ENCODE measurements at places on chromosomes 12 and 14. TPM values are rescaled to one million over a fixed set of nuclear protein-coding genes. Genes with fewer than 3 reads are reported as not detected.

Gene HOXC13
- total RNA-seq = 1.2 TPM

Gene PIWIL1
- 16.2 TPM for total RNA-seq

Gene DIO2
- 8.5 TPM for total RNA-seq

Gene TMEM253
- total RNA-seq = not detected

Gene ESR2
- 0.68 TPM for total RNA-seq

Gene CCDC198
- not detected for total RNA-seq

Gene ST8SIA1
- total RNA-seq = 17.7 TPM

Gene ABCB9
- 50.0 TPM for total RNA-seq

Gene CLECL1
- not detected for total RNA-seq

Gene AQP6
- not detected for total RNA-seq

Gene RFX4
- total RNA-seq = not detected

Gene TMTC2
- 30.7 TPM for total RNA-seq

Gene TAS2R20
- total RNA-seq = 3.6 TPM

Gene SYT1
- total RNA-seq = 11.5 TPM

Gene AGAP2
- total RNA-seq = 0.82 TPM

Gene CSAD
- total RNA-seq = 92.5 TPM

Gene HOXC5
- total RNA-seq = not detected

Gene CD27
- 2.5 TPM for total RNA-seq

Gene KLRG1
- 0.36 TPM for total RNA-seq

Gene IGFBP6
- 532 TPM for total RNA-seq

Gene APOF
- 1.1 TPM for total RNA-seq

Gene CIT
- total RNA-seq = 13.1 TPM

Gene P2RX7
- total RNA-seq = 11.8 TPM

Gene KCNJ8
- total RNA-seq = 10.3 TPM

Gene FOXA1
- 186 TPM for total RNA-seq

Gene NFE2
- 1.1 TPM for total RNA-seq

Gene C12orf54
- not detected for total RNA-seq

Gene SLC5A8
- 5.6 TPM for total RNA-seq

Gene LRP1-AS
- not detected for total RNA-seq

Gene LRFN5
- total RNA-seq = 5.3 TPM
